ENCODE measurements at places on chromosomes 12 and 14.

DNA sequence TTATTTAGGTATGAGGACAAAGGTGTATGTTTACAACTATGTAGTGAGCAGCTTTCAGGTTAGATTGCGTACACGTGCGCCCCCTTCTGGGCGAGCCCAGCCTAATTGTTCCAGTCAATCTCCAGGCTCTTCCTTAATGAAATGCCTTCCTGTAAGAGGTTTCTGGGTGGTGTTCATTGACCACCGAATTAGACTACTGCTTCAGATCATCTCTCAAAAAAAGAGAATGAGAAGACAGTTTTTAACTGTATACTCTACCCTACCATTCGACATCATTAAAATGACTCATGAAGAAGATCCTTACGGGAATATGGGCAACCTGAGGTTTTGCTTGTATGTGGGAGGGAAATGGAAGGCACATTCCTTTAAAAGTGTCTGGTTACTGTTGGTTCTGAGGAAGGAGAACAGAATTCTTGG lies 2.1 kb downstream of the LUM start:
- peak; percentile 1 for DNase-seq

DNA sequence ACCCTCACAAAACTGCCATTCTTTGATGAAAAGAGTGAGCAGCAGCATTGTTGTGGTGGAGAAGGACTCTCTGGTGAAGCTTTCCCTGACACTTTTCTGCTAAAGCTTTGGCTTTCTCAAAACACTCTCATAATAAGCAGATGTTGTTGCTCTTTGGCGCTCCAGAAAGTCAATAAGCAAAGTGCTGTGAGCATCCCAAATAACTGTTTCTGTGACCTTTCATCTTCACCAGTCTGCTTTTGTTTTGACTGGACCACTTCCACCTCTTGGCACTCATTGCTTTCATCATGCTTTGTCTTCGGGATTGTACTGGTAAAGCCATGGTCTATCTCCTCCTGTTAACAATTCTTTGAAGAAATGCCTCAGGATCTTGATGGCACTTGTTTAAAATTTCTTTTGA lies 424.7 kb upstream of the TMPO start:
- DNase-seq: no peak

- DNase-seq: no peak
Measured at GRCh38 chr12:59079002-59079401, 158.7 kb upstream of the LRIG3 start.

GRCh38 chr12:48034835-48035805 lies 30.8 kb upstream of the COL2A1 start:
- no peak for DNase-seq
